ENCODE measurements at places on chromosomes 3 and 15.

DNA sequence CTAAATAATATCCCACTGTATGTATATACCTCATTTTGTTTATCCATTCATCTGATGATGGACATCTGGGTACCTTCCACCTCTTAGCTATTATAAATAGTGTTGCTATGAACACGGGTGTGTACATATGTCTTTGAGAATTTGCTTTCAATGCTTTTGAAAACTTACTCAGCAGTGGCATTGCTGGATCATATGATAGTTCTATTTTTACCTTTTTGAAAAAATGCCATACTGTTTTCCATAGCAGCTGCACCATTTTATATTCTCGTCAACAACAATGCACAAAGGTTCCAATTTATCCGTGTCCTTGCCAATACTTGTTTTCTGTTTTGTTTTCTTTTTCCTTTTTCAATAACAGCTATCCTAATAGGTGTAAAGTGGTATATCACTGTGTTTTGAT is 77.1 kb downstream of the PEAK1 start:
- no peak for DNase-seq

GRCh38 chr15:66886241-66886675 is 179.1 kb upstream of the SMAD3 start:
- no peak for DNase-seq

DNA sequence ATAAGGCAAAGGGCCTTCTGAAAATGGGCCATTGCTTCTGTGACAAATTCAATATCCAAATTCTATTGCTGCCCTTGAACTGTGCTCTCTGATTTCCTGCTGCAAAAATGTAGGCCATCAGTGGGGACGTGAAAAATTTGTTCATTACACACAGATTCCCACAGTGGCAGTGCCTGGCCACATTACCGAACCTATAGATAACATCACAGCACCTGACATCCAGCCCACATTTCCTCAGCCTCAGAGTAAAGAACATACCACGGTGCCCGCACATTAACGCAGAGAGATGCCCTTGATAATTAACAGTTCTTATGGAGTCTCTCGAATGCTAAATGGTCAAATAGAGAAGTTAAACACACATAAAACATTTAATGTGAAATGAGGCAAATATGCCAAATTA is 931.6 kb upstream of the CFAP20DC start:
- no peak for DNase-seq

- no peak for DNase-seq
Measured at GRCh38 chr3:45414341-45414740, 26.0 kb downstream of the LARS2 start.

DNA sequence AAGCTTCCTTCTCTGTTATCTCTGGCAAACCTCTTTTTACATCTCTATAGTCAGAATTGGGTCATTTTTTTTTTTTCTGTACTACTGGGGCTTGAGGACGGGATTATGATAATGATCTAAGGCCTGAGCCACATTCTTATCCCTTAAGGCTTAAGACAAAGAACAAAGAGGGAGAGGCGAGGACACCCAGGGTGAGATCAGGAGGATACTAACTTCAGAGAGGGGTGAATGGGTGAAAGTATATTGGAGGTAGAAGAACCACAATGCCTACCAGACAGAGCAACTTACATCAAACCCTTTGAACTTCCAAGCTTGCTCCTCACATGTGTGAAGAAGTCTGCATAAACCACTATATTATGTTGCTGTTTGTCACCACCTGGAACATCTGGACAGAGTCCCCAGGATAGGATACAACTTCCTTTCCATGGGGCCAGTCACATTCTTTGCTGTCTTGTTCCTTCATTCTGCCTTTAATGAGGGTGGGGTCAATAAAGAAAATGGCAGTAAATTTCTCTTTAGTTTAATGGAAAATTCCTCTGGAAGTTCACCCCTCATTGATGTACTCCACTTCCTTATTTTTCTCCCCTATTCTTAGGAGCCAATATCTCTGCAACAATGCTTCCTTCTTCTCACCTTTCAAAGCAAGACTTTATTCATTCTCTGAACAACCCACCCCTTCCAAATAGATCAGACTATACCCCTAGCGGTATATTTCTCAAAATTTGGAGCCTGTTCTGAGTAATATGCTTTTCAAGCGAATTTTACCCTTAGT is 9.1 kb upstream of the PDCD6IP start:
- DNase-seq = no peak

DNA sequence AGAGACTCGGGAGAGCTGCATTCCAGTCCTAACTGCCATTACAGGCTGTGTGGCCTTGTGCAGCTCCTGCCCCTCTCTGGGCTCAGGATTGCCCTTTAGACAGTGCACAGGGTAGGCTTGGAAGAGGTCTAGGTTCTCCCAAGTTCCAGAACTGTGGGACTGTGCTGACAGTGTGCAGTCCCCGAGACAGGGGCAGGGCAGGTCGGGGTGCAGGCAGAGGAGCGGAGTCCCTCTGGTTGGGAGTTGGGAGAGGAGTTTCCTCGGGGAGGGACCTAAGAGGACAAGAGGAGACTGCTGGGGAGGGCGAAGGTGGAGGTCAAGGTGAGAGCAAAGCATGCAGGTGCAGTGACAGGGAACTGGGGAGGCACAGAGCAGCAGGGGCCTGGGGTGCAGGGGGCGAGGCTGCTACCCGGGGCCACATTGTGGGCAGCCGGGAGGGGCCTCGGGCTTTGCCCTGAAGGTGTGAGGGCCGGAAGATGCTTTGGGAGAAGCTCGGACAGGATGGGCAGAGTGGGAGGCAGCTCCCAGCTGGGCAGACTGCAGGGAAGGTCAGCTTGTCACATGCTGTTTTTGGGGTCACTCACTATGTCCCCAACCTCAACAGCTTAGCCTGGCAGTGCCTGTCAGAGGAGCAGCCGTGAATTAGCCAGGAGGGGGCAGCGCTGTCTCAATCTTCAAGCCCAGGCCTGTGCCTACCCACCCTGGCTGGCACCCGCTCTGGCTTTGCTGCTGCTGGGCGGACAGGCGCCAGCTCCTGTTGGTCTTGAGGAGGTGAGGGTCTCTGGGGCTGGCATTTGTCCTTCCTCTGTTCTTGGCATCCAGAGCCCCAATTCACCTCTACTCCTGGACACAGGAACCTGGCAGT is 15.4 kb upstream of the CSPG4 start:
- no peak for DNase-seq

DNA sequence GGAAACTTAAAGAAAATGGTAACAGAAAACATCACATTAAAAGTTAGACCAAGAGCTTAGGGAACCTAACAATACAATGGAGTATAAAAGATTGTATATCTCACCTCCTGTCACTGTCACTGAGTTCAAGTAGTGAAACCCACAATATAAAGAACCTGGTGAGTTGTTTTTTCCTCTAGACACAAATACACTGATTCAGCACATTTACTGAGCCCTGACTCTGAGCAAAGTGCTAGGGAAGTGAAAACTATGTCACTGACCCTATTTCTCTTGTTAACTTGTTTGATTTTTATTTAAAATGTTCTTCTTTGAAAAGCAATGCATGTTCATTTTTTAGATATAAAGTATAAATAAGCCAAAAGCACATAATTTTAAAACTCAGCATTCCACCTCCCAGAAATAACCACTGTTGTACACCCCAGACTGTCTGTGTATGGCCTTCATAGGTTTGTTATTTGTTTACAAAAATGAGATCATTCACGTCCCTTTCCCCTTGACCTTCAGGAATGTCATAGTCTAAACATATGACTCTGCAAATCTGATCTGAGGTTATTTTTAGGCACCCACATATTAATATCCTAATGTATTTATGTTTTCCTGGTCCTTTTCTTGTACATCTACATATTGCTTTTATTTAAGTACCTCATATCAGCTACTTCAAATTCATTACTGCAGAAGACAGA is 69.2 kb upstream of the CSTA start:
- no peak for DNase-seq

DNA sequence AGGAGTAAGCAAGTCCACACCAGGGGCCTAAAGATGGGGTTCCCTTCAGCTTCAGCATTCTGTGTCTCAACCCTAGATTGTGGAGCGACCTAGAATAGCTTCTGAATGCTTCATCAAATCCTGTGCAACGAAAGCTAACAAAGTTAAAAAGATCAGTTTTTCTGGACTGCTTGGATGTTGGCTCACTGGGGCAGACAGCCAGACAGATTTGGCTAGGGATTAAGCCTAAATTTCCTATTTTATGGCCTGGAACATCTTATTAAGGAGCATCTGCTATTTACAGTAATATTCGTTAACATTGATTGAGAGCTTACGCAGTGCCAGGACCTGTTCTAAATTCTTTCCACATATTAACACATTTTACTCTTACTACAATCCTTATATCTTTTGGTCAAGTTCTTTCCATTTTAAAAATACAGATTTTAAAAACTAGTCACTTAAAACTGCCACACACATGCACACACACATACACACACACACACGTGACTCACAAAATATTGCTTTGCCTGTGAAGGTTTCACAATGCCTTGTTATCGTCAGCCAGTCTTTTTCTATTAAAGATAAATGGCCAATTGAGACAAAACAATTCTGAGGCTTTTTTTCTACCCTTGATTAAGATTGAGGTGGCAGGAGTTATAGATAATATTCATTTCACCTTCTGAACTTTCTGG is 173.3 kb upstream of the SNTN start:
- no peak for DNase-seq

DNA sequence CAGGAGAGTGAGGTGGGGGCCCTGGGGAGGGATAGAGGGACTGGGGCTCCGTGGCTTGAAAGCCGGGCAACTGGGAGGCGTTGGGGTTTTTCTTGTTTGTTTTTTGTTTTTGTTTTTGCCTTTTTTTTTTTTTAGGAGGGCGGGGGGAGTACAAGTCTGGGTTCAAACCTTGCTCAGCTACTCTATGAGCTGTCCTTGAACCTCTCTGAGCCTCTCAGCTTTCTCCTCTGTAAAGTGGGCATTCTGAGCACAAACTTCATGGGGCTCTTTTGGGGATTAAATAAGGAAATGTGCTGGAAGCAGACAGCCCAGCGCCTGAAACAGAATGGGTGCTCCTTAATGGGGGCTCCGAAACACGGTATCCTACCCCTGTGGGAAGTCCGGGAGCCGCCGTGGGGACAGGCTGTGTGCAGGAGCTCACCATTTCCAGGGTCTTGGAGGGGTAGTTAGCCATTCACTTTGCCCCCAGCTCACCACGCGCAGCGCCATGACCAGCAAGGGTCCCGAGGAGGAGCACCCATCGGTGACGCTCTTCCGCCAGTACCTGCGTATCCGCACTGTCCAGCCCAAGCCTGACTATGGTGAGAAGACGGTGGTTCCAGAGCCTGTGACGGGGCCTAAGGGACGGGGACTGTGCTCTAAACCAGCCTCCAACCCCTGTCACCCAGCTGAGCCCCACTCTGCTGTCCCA is 388 bp downstream of the ACY1 start:
- no peak for DNase-seq

DNA sequence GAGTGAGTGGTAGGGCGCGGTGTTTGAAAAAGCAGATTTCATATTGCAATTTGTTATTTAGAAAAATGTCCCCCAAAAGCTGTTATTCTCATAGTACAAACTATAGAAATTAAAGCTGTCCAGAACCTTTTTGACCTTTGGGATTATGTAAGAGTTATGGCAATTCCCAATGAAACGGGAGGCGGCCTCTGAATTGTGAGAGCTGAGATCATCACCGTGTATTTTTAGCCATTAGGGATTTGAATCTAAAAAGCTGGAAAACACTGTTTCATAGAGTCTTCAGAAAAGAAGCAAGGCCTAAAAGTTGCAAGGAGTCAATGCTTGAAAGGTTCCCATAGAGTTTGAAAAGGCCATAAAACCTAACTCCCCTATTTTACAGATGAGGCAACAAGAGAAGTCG is 38.6 kb upstream of the SLC25A26 start:
- DNase-seq = no peak

- no peak for DNase-seq
Measured at GRCh38 chr15:43828061-43828657, 1.4 kb downstream of the WDR76 start.

DNA sequence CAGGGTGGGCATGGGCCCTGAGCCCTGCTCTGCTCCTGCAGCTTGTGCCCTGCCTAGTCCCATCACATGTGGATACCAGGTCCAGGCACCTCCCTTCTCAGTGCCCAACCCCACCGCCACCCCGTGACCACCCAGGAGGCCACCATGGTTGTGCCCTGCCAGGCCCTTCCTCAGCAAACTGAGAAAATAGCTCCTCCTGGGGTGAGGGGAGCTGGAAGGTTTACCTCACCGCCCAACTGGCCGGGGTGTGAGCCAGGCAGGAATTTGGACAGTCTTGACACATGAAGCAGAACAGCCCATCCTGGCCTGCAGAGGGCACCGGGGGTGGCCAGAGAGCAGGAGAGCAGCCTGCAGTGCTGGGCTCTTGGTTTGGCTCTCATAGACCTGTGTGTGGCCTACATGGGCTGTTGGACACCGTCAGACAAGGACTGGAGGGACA is 11.4 kb upstream of the C3orf22 start:
- no peak for DNase-seq

DNA sequence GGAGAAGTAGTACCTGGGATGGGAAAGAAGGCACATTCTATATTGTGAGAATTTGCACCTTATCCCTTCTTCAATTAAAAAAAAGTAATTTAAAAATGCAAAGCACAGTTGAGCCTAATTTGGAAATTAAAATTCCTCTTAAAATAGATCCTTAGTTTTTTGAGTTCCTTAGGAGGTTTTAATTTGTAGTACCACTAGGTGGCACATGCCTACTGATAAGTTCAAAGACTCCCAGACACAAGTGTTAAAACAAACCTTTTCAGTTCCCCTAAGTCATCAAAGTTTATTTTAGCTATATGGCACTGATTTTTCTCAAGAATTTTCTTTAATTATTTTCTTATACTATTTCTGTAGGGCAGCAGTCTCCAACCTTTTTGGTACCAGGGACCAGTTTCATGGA is 127.6 kb upstream of the AZI2 start:
- no peak for DNase-seq

DNA sequence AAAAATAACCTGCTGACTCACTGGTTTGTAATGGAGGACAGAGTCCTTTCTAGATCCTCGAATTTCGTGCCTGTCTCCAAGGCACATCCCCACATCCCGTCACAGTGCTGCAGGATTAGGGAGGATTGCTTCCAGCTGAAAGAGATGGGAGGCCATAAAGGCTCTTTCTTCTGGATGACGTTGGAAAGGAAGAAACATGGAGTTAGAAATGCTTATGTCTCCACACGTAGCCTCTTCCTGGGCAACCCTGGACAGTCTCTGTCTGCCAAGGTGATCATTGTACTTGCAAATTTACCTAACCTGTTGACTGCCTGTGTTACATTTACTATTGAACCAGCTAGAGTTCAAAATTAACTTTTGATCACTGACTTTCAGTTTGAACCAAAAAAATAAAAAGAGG is 27.6 kb upstream of the VILL start:
- no peak for DNase-seq

All from activated CD8-positive, alpha-beta memory T cell treated with anti-CD3 and anti-CD28 coated beads for 48 hours (primary cell).